Sigmoid colon (tissue), 7 donors: ENCODE measurements at places on chromosomes 2 and 18. TPM values are rescaled to one million over a fixed set of nuclear protein-coding genes. Genes with fewer than 3 reads are reported as not detected.

DNA sequence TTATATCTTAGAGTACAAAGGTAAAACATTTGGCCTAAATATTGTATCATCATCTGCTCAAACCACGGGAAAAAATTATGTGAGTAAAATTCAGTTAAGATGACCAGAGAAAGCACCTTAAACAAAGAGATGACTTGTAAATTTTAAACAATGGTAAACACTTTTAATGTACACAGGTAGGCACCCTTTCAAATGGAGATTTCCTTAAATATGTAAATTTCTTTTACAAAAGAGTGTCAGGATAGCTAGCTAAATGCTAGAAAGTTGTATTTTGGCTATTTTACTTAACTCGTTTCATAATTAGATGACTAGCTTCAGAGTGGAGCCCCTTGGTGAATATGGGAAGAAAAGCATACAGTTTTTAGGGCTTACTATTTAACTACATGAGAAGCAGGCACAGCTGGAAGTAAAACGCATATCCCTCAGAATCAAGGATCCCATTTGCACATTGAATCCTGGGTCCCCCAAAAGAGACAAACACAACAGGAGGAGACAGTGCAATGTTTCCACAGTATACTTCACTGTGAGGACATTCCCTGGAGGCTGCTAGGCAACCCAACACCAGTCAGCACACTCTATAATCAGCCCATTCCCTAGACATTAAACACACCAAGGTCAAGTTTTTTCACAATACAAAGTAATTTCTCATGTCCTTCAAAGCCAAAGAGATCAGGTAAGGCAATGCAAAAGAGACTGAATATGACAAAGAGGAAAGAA is 1154.4 kb downstream of the DPP10 start:
- DNase-seq: no peak
- no peak overlapping the region for H3K27ac ChIP-seq
- H3K36me3 ChIP-seq: no peaks in the 10 kb centered on the region
- H3K27me3 ChIP-seq: no peaks in the 10 kb centered on the region
- H3K4me1 ChIP-seq: no peaks in the 10 kb centered on the region

- DNase-seq: no peak
- H3K4me3 ChIP-seq: no peak overlapping the region
- H3K27me3 ChIP-seq: no peaks in the 10 kb centered on the region
- no peaks in the 10 kb centered on the region for H3K4me1 ChIP-seq
- H3K27ac ChIP-seq: no peak overlapping the region
These were observed 289.6 kb downstream of the METTL4 start for GRCh38 chr18:2281523-2282199.

- no peaks in the 10 kb centered on the region for H3K36me3 ChIP-seq
- H3K27me3 ChIP-seq: no peaks in the 10 kb centered on the region
- no peaks in the 10 kb centered on the region for H3K4me1 ChIP-seq
- no peak overlapping the region for H3K27ac ChIP-seq
- DNase-seq: no peak
These were observed 14.8 kb upstream of the ZAP70 start for GRCh38 chr2:97698530-97698929.

DNA sequence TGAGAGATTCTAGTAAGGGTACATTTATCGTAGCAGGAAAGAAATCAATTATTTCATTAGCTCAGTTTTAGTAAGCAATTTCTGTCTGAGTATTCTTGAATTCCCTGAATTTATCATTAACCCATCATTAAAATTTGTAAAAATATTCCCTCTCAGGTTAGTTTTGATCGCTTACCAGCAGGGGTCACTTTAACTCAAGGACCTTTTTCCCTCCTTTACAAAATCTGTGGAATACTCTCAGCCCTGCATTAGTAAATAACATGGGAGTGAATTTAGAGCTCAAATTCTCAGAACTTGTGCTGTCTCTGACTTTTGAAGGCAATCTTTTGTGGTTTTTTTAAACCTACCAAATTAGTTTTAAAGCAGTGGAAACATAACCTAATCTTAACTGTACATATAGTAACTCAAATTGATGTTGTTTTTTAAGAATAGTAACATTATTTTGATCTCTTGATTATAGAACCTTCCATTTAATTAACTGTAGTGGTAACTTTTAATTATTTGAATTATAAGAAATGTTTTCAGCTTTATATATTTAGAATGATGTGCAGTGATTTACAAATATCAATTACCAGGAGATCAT is 97.2 kb downstream of the AGPS start:
- H3K27ac ChIP-seq: no peak overlapping the region
- H3K4me1 ChIP-seq: no peaks in the 10 kb centered on the region
- no peaks in the 10 kb centered on the region for H3K27me3 ChIP-seq
- H3K4me3 ChIP-seq: no peak overlapping the region
- H3K36me3 ChIP-seq: no peaks in the 10 kb centered on the region
- DNase-seq: no peak

DNA sequence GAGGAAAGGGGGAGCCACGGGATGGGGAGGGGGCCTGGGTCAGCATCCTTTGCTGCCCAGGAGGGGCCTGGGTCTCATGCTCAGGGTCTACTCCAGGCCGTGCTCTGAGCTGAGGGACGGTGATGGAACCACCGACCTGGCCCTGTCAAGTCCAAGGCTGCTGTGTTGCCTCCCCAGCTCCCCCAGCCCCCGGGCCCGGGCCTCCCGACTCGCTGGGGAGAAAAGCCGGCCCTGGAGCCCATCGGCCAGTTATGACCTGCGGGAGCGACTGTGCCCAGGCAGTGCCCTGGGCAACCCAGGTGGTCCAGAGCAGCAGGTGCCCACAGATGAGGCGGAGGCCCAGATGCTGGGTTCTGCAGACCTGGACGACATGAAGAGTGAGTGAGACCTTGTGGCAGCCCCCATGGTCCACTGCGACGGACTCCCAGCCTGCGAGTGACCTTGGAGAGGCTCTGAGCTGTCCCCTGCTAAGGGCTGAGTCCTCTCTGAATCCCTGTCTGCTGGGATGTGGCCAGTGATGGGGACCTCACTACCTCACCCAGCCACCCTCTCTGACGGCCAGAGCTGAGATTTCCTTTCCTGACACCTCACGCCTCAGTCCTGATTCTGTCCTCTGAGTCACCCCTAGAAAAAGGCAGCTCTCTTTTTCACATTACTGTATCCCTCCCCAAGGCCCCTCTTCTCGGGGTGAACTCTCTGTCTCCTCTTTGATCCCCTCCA is 2.7 kb downstream of the SLC4A3 start:
- DNase-seq: peak; percentile 48
- no peaks in the 10 kb centered on the region for H3K36me3 ChIP-seq
- H3K4me3 ChIP-seq: no peak overlapping the region
- H3K27ac ChIP-seq: no peak overlapping the region

DNA sequence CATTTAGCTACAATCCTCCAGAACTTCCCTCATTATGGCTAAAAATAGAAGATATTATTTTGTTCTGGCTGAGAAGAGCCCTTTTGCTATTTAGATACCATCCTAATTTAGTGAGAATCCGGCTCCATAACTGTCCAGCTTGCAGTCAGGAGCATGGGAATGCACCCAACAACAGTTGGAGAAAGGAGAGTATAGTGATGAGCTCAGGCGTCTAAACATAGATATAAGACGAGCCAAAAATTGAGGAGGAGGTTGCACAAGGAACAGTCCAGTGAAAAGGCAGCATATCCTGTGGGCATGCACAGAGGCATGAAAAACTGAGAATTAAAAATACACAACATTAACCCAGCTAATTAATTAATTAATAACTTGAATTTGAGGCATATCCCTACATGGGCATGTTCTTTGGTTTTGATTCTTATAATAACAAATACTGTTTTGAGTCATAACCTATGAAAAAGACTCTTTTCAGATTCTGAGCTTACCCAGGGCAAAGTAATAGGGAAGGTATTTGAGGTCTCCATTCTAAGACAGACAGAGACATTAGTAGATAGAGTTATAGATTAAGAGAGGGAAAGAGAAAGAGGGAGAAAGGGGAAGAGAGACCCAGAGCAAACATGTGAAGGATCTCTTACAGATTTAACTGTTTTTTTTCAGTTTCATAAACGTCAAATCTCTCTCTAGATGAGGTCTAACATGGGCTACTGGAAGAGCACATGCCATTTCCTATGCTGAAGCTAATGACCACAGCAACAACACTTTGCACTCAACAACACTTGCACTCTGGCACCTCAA is 311.2 kb downstream of the OSR1 start:
- H3K27me3 ChIP-seq: no peaks in the 10 kb centered on the region
- no peaks in the 10 kb centered on the region for H3K4me1 ChIP-seq
- H3K36me3 ChIP-seq: no peaks in the 10 kb centered on the region
- H3K27ac ChIP-seq: no peak overlapping the region
- no peak for DNase-seq
- no peak overlapping the region for H3K4me3 ChIP-seq

DNA sequence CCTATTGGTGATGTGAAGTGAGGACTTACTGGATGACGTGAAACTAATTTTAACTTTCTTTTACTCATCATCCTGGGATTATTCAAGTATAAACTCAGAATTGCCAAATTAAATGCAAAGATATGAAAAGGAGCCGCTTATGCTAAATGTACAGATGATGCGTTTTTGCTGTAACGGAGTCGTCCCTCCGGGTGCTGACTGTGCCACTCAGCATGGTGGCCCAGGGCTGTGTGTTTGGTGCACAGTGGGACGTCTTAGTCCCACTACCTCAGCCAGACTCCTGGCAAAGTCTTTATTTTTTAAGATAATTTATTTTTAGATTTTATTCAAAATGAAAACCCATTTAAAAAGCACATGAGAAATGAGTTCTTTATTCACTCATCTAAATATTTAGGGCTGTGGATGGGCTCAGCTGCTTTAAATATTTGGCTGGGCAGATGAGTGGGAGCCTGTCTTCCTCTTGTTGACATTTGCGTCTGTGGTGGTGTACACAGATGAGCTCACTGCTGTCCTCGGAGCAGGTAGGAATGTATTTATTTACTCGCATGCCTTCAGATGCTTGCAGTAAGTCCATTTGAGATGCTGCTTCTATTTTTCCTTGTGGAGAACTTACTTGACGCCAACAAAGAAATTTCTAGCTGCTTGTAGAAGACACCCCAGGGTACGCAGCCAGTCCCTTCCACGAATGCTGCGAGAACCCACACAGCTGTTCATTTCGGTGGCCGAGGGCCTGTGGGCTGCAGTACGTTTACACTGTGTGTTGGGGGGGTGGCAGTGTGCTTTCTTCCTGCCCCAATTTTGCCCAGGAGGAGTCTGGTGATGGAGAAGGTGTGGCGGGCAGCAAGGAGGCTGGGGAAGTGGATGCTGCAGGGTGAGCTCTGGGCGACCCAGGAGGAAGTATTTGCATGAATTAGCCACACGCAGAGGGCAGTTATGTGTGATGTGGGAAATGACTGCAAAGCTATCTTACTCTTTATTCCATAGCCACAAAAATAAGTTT is 105.0 kb downstream of the AGAP1 start:
- H3K27ac ChIP-seq: peak overlapping the region; percentile 48
- no peaks in the 10 kb centered on the region for H3K27me3 ChIP-seq
- H3K36me3 ChIP-seq: no peaks in the 10 kb centered on the region
- H3K4me1 ChIP-seq: peaks cover 37% of the 10 kb centered on the region

The CIAO1 gene
- polyA plus RNA-seq: 55.0 TPM

The GALNT14 gene
- polyA plus RNA-seq: not detected

- H3K27ac ChIP-seq: no peak overlapping the region
- no peak for DNase-seq
- peaks cover 15% of the 10 kb centered on the region for H3K4me1 ChIP-seq
- peaks cover 24% of the 10 kb centered on the region for H3K27me3 ChIP-seq
These were observed 17.6 kb upstream of the BOK start for GRCh38 chr2:241540771-241541561.

DNA sequence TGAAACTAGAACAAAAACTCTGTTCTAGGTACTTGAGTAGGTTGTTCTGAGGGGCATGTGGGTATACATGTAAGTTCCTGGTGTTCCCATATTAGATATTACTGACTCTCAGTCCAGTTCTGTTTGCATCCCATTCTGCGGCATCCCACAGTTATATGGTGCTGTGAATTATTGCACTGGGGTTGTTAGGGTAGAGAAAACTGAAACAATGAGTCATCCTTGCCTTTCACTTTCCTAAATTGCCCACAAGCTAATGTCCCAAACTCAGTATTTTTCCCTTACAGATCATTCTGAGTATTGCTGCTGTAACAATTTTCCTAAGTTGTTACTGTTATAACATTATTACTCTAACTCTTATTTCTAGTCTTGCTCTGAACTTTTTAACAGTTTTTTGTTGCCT is 3.0 kb downstream of the WDR75 start:
- no peaks in the 10 kb centered on the region for H3K27me3 ChIP-seq
- H3K27ac ChIP-seq: no peak overlapping the region
- H3K36me3 ChIP-seq: no peaks in the 10 kb centered on the region

- peaks cover 73% of the 10 kb centered on the region for H3K4me1 ChIP-seq
- peak overlapping the region; percentile 99 for H3K27ac ChIP-seq
- H3K4me3 ChIP-seq: peak overlapping the region; percentile 84
- peak; percentile 94 for DNase-seq
These were observed 1.8 kb downstream of the GYPC start for GRCh38 chr2:126657636-126658318.

GRCh38 chr2:146917431-146918042 is 927.3 kb upstream of the ACVR2A start:
- no peak overlapping the region for H3K27ac ChIP-seq
- H3K36me3 ChIP-seq: no peaks in the 10 kb centered on the region
- no peaks in the 10 kb centered on the region for H3K27me3 ChIP-seq
- H3K4me1 ChIP-seq: peaks cover 11% of the 10 kb centered on the region

DNA sequence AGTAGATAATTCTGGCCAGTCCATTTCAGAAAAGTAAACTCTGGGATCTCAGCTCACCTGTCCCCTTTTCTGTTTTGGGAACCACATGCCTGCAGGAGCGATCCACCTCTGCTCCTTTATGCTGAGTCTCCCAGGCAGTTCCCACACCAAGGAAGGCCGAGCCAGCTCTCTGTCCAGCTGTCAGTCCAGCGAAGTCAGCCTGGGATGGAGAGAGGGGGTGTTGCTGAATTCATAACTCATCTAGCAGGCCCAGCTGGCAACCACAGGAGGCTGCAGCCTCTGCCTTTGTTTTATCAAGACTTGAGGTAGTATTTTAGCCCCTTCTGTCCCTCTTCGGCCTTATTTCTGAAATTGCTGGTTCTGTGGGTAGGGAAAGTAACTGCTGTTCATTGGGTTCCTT is 209.9 kb downstream of the ARL4C start:
- H3K4me3 ChIP-seq: no peak overlapping the region
- DNase-seq: no peak

DNA sequence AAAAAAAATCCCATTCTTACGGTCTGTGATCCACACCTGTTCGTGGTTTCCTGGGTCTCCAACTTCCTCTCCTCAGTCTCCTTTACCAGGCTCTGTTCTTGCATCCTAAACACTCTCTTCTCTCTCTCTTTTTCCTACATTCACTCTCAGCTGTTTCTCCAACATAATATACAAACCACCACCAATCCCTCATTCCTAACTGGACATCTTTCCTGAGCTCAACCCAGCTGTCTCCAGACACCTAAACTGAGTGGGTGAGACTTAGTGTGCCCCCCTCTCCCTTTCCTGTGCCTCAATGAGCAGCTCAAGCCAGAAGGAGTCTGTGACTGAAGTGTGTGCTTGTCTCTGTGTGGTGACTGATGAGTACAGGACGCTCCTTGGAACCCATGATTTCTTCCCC is 59.4 kb downstream of the LIPG start:
- no peaks in the 10 kb centered on the region for H3K36me3 ChIP-seq
- no peak overlapping the region for H3K27ac ChIP-seq
- H3K4me1 ChIP-seq: no peaks in the 10 kb centered on the region
